Osteoblast (primary cell): ENCODE measurements at places on chromosomes 11 and 22. TPM values are rescaled to one million over a fixed set of nuclear protein-coding genes. Genes with fewer than 3 reads are reported as not detected.

DNA sequence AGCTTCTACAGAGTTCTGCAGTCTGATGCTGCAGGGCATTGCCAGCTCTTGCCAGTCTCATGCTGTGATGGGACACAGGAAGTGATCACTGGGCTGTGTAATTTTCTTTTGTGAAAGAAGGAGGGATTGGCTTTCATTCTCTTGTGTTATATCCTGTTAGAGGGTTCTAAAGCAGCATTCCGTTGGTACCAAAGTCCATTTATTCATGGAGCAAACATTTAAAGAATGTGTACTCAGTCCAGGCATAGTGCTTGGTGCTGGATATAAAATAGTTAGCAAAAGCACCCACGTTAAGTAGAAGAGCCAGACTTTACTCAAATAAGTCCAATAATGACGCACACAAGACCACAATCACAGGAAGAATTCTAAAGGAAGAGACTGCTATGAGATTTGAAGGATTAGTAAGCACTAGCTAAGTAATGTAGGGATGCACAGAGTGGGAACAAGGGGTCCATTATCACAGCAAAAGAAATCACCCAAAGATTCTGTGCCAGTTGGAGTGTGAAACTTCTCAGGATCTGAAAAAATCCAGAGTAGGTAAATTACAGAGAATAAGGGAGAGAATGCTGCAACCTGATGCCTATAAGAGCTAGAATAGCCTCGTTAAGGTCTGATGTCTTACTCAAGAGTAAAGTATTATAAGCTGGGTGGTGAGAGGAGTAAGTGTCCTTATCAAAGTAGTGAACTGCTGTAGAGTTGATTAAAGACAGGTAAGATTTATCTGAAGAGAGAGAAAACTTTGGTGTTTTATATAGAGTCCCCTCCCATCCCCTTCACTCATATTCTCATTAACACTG lies 728.3 kb downstream of the METTL15 start:
- peak; percentile 65 for DNase-seq

DNA sequence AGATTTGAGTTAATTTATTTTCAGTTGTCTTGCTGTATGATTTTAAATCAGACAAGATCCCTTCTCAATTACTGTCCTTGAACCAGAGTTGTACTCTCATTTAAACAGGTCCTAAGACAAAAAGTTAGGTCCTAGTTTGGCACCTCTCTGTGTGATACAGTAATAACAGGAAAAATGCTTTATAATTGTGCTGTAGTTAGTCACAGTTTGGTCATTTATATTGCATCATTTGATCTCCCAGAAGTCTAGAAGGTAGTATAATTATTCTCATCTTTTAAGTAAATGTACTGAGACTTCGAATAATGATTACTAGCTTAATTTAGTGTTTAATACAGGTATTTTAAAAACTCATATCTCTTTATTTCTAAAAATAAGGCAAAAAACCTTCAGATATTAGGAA lies 18.1 kb upstream of the LUZP2 start:
- DNase-seq, result no peak

GRCh38 chr11:8841899-8842298 lies 69.1 kb upstream of the AKIP1 start:
- DNase-seq, result no peak

SLC22A6 gene
- total RNA-seq, result not detected in 2 replicates

DNA sequence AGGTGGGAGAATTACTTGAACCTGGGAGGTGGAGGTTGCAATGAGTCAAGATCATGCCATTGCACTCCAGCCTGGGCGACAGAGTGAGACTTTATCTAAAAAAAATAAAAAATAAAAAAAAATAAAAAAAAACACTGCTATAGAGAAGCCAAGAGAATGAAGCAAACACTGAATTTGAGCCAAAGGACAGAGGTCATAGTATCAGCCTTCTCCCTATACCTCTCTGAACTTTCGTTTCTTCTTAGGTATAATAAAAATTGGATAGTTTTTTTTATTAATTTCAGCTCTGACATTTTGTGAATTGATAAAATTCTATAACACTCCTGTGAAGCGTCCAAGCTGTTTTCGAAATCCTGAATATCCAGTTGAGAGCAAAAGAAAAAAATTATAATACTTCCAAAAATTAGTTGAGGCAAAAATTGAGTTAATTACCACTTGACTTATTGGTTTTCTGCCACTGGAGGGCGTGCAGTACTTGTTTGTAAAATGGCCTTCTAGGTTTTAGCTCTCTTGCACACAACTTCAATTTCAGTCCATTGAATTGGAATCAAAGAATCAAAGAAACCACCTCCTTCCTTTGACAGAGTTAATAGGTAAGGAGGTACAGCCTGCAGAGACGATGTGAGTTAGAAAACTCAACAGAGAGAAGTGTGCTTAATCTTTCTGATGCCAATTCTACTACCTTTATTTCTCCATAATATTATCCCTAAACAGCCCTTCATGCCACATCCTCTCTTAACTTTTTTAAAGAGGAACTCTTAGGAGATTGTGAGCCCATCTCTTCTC lies 143.2 kb downstream of the BBOX1 start:
- no peak for DNase-seq

OR8D1 gene
- not detected in 2 replicates for total RNA-seq

DNA sequence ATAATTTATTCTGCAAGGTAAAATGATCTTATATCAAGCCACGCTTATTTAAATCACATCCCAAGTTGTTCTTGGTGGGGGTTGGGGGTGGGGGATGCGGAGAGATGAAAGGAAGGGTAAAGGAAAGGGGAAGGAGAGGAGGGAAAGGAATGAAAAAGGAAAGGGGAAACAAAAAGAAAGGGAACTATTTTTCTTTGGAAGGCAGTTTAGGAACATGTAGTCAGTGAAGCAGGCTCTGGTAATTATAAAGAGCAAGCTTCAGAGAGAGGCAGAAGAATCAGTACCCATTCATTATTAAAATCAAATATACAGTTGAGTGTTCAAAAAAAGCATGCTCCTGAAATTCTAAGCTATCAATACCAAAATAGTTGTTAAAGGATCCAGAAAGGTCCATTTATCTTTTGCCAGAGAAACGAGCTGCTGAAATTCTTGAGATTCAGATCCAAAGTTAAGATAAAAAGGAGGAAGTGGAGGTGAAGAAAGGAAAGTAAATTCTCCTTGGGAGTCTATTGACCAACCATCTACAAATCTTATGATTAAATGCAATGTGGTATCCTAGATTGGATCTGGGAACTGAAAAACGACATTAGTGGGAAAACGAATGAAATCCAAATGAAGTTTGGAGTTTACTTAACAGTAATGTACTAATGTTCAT lies 107.4 kb downstream of the SGSM3 start:
- DNase-seq, result no peak

GNAZ gene
- 0.29 and 0.72 TPM in 2 replicates for total RNA-seq

RIMBP3B gene
- 0.29 TPM in 1 of 2 replicates, not detected in the other for total RNA-seq

DNA sequence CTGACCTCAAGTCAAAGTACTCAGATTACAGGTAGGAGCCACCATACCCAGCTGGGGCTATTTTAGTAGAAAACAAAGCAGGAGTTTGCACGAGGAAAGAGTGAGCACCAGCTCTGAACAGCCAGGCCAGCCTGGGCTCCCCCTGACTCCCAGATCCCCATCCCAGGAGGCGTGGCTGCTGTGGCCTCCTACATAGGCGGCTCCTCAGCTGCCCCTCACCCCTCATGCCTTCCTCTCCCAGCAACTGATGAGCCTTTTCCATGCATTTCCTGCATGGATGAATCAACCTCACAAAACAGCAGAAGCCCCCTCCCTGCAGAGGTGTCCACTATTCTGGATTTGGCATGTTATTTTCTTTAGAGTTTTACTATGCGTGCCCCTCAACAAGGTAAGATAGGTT lies 10.5 kb upstream of the FLRT1 start:
- no peak for DNase-seq

DNA sequence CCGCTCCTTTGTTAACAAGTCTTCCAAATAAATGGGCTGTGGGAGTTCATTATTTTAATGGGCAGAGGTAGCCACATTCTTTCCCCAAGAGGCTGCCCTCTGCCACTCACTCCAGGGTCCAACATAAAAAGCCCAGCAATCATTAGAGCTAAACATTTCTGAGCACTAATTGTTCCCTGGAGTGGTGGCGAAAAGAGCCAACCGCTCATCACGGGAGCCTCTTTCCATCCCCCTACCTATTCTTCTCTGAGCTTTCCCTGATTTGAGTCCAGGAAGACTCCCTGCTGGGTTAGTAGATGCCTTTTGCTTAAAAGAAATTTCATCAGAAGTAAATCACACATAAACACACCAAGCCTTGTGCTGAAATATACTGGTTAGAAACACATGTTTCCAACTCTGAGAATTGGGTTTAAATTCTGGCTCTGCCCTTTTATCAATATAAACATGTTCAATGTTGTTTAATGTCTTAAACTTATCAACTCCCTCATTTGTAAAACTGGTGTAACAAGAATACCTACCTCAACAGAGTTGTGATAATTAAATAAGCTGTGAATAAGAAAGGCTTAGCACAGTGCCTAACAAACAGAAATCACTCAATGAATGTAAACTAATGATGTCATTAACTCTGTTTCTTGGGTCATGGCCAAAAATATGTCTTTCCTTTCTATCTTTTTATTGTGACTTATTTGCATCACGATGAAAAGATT lies at the start of gene OR5A2:
Gene OR5A2, minus strand, starts transcription at position 53 of the 707 bp plus-strand sequence. CDS start 3,460 bp downstream, outside the sequence.
- peak; percentile 4 for DNase-seq

MS4A14 gene
- total RNA-seq, result not detected in 2 replicates

GLYATL2 gene
- 1.1 and 1.8 TPM in 2 replicates for total RNA-seq

- DNase-seq, result no peak
These were observed 122.8 kb upstream of the MTNR1B start for GRCh38 chr11:92846491-92847125.

IGSF9B gene
- total RNA-seq, result under 0.01 and 0.36 TPM in 2 replicates

DNA sequence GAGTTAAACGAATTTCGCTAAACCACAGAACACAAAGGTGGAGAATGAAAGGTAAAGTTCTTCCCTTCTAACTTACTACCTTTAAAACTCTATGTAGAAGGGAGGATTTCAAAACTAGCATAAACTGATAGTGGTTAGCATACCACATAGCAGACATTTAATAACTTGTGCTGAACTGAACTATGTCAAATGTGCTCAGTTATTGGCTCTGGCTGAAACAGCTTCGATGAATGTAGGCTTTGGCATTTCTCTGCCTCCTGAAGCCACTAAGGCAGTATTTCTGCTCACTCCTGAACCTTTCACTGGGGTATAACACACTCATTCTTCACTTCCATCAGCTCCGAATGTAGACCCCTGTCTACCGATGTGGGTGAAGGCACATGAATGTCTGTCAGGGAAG lies 1188.1 kb downstream of the LRRC4C start:
- DNase-seq, result no peak

GGT5 gene
- 7.2 and 16.2 TPM in 2 replicates for total RNA-seq

- DNase-seq, result no peak
These were observed 14.7 kb downstream of the CADM1 start for GRCh38 chr11:115489466-115489865.

PTPN5 gene
- not detected in 2 replicates for total RNA-seq

GRM5 gene
- not detected in 2 replicates for total RNA-seq

- DNase-seq, result no peak
These were observed 46.7 kb upstream of the PARVA start for GRCh38 chr11:12330485-12331231.

- peak; percentile 94 for DNase-seq
These were observed at the start of gene RAC2 for GRCh38 chr22:37244114-37244921. Gene RAC2, minus strand, starts transcription at chr22:37244269. Its CDS starts 121 bp downstream, at chr22:37244148.

PLEKHA7 gene
- total RNA-seq, result 0.29 and 1.1 TPM in 2 replicates

DNA sequence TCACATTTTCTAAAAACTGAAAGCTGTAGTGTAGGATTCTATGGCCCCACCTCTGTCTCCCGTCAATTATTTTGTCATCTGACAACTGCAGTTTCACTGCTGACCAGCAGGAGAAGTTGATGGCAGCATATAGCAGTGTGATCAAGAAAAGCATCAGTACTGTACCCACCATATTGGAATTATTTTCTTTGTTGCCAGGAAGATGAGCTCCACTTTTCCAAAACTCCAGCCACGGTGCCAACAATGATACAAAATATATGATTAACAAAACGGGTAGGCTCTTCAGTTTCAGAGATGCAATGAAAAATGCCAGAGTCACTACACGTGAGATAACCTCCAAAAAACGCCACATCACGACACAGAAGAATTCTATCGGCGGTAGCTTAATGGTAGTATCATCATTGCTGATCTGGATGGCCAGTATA lies 41.3 kb downstream of the XKR3 start:
- no peak for DNase-seq

DNA sequence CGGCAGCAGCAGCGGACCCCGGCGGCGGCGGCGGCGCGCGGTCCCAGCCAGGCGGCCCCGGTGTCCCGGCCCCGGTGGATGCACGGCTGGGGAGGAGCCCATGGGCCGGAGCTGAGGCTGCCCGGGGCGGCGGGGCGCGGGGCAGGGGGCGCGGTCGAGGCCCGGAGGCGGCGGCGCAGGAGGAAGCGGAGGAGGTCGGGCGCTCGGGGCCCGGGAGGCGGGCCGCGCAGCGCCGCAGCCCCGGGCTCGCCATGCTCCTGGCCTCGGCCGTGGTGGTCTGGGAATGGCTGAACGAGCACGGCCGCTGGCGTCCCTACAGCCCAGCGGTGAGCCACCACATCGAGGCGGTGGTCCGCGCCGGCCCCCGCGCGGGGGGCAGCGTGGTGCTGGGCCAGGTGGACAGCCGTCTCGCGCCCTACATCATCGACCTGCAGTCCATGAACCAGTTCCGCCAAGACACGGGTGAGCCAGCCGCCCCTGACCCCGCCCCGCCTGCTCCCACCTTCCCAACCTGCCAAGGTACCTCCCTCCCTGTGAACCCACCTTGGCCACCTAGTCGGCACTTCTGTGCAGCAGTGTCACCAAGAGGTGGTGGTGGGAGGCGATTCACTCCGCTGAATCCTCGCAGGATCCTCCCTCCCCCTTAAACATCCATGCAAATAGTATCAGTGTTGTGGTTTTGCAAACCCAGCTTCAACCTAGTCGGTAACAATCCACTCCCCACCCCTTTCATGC lies 580 bp downstream of the DTX4 start:
- DNase-seq, result peak; percentile 67

- DNase-seq, result no peak
These were observed 53.0 kb downstream of the DNAJC24 start for GRCh38 chr11:31422703-31423102.

DNA sequence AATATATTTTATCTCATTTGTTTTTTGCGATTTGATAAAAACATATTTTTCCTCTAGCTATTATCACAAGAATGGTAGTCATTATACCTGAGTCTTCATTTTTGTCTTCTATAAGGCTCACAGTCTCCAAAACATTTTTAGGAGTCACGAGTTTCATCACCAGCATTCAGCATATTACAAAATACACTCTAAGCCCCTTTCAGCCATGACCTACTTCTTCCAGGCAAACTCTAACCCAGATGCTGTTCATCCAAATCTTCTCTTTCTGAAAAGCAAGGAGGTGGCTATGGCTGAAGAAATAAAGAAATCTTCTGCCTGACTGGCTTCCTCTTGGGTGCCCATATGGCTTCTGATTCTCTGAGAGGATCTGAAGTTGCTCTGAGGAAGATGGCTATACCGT lies 35.7 kb upstream of the USP47 start:
- DNase-seq, result no peak

- DNase-seq, result no peak
These were observed 40.6 kb downstream of the SCUBE1 start for GRCh38 chr22:43302531-43303041.

- DNase-seq, result no peak
These were observed 93.2 kb upstream of the BMAL1 start for GRCh38 chr11:13184295-13184794.

- DNase-seq, result no peak
These were observed 51.9 kb downstream of the SLC1A2 start for GRCh38 chr11:35367491-35367890.
